Cardiac fibroblast (primary cell): ENCODE measurements at places on chromosomes 3 and 15.

GRCh38 chr3:194351080-194351672, at the start of gene CPN2:
Gene CPN2, minus strand, starts transcription at chr3:194351328. Its CDS starts 8,626 bp downstream, at chr3:194342702.
- no peak for DNase-seq

GRCh38 chr3:29137601-29138000, 143.3 kb upstream of the RBMS3 start:
- DNase-seq: no peak

DNA sequence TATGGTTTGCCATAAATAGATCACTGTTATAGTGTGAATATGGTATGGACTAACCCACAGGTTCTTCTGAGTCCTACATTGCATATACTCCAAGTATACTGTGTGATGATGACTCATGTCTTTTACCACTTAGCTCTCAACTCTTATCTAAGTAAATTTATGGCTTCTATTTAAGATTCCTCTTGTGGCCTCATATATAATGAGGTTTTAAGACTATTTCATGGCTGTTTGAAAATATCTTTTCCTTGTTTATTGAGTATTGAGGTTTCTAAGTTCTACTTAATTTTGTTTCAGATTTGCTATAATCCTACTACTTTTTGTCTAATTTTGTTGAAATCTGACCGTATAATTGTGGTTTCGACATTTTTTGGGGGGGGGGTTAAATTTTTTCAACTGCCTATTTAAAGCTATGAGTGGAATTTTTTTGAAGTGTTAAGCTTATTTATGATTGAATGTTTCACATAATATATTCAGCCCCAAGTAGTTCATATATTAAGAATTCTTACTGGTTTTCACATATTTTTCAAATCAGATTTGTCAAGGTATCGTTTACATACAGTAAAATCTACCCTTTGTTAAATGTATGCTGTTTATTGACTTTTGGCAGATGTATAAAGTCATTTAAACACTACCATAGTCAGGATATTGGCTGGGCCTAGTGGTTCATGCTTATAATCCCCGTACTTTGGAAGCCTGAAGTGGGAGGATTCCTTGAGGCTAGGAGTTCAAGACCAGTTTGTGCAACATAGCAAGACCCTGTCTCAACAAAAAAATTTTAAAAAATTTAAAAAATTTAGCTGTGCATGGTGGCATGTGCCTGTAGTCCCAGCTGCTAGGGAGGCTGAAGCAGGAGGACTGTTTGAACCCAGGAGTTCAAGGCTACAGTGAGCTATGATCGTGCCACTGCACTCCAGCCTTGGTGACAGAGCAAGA, 11.7 kb downstream of the SLC25A36 start:
- DNase-seq: peak; percentile 39

DNA sequence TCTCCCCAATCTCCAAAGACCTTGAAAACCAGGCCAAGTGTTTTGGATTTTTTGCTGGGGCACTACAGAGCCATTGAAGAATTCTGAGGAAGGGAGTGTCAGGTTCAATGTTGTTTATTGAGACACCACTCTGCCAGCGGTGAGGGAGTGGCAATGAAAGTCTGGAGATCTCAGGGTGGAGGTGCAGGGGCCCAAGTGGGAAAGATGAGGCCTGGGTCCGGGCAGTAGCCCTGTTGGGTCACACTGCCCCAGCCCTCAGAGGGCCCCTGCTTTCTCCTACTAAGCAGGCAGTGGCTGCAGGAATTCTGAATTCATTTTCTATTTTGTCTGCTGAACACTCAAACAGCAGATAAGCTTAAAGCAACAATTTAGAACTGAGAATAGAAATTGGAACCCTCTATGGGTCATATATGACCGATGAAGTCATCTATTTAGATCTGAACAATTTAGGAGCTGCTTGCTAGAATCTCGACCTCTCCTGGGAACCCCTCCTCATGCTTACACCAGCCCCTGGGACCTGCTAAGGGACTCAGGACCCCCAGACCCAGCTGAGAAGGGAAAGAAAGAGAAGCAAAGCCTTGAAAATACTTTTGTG, 17.9 kb downstream of the HRH1 start:
- peak; percentile 23 for DNase-seq

GRCh38 chr3:179868715-179869114, 168.0 kb downstream of the PEX5L start:
- DNase-seq: no peak

DNA sequence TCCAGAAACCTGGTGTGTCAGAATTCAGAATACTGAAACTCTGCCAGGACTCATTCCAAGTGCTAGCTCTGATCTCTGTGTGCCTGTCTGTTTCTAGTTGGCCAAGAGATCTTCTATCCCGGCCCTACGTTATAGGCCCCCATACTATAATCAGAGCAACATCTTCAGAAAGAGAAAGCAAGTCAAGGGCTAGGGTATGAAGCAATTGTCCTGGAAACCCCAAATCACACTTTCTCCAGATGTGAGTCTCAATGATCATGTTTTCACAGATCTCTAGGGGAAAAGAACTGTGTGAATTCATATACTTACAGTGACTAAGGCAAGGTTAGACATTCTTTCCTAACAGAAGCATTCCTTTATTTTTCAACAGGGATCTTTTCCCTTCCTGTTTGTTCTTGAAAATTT, 309.7 kb downstream of the SLC9A9 start:
- DNase-seq: peak; percentile 96

DNA sequence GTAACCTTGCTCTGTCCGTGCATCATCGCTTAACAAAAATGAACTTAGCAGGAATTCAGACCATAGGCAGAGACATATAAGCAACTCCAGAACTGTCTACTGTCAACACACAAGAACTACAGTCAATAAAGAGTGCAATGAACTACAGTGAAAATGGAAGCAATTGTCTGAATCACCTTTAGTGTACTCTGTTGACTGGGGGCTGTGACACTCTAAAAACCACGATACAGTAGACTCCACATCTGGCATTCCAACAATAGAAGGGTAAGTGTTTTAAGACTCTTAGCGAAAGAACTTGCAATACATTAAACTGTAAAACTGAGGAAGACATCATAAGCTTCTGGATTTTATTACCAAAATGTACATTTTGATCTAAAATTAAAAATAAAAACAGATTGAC, 347.3 kb downstream of the ZBTB20 start:
- no peak for DNase-seq

- no peak for DNase-seq
These were observed 13.3 kb upstream of the SSUH2 start for GRCh38 chr3:8657804-8658305.

DNA sequence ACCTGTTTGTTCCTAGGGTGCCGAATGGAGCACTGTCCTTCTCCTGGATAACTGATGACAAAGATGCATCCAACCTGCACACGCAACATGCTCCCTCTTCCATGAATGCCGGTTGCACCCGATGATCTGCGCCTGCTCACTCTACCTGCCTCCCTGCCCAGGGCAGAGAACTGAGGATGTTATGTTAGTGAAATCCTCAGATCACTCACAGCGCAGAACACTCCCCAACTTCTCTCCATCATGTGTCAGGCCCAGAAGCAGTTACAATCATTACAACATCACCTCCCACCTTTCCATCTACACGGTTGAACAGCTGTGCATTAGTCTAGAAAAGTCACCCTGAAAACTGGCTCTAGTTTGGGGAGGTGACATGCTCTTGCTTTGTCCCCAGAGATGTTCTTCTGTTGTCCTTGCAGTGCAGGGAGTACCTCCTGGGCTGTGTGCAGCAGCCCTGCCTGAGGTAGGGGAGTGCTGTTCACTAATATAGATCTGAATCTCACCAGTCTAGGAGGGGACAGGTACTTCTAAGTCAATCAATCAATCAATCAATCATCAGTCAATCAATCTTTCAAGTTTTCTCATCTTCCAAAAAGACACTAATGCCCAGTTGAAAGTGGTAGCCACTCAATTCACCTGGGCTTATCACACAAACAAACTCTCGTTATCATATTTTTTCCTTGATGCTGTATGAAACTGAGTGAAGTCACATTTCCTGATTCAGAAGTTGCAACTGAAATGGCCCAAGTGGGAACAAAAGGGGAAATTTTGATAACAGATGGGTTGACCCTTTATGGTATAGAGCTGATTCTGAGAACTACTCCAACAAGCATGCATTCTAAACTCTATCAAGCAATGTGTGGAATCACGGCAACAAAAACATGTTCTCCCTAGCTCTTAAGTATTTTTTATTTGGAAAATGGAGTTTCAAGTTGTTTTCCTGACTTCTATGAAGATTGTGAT, 15.4 kb upstream of the ISLR start:
- no peak for DNase-seq

GRCh38 chr3:121997372-121997771, 24.7 kb downstream of the ILDR1 start:
- no peak for DNase-seq

- DNase-seq: no peak
These were observed 16.6 kb downstream of the KPNA1 start for GRCh38 chr3:122498152-122498551.

DNA sequence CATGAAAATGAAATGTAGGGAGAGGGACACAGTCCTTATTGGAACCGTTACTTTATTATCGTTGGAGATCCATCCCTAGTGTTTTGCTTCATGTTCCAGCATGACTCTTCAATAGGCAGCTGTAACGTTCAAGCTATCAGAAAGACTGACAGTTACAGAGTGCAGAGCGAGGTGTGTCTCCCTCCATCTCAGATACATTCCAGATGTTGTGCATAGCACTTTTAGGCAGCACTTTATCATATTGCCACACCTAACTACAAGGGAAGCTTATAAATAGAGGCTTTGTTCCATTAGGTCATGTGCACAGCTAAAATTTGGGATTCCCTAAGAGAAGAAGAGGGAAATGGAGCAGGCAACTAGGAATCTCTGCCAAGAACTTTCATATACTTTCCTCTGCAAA, 1009.6 kb downstream of the ROBO2 start:
- peak; percentile 7 for DNase-seq

DNA sequence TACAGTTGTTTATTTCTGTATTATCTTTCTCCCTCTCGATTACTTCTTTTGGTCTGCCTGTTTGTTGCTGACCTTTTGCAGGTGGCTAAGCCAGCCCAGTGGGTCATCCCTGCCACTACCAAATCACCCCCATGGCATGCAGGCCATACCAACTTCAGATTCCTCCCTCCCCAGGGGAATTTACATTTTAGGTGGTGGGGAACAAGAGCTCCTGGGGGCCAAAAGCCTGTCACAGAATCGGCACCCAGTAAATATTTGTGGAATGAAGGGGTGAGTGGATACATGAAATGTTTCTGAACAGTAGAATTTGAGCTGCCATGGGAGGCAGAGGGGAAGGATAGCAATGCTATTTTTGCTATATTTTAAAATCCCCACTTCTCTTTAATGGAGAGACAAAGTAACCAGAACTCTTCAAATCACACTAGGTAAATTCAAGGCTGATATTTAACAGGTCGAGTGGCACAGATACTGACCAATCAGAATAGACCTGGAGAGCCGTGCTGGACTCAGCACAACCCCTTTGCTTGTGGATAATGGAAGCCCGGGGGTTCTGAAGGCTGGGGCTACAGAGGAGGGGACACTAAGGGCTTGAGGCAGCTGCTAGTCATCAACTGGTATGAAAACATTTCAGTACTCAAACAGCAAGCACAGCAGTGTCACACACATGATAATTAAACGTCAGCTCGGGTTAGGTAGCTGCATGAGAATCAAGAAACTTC, 54.3 kb upstream of the SMAD3 start:
- DNase-seq: no peak

- DNase-seq: no peak
These were observed 7.2 kb upstream of the SYNM start for GRCh38 chr15:99097441-99098410.

GRCh38 chr3:125003859-125004595, 51.8 kb downstream of the HEG1 start:
- DNase-seq: peak; percentile 20

DNA sequence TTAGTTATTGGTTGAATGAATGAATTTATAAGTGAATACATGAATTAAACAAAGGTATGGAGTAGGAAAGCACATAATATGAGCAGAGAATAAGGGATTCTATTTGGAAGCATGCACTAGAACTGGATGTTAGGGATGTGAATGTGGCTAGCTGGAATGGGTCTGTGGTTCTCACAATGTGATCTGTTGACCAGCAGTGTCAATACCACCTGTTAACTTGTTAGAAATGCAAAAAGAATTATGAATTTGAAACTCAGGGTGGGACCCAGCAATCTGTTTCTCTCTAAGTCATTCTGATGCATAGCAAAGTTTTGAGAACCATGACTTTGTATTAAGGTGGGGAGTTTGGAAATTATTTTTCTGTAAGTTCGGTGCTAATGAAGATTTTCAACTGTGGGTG, 41.0 kb upstream of the SATB1 start:
- DNase-seq: no peak

DNA sequence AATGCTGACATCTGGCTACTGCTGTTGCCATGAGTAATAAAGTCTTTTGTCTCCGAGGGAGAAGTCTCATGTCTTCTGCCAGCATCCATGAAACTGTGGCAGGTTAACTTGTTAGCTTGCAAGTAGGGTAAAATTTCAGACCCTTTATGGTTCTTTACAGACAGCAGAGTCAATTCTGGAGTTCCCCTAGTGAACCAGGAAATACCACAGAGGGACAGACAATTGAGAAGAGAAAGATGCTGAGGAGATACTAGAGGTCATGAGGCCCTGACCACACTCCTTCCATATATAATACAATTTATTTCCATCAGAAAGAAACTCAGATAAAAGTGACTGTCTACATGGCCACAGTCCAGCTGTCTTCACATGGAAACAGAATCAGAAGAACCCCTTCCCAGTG, 38.1 kb downstream of the NMNAT3 start:
- DNase-seq: no peak

DNA sequence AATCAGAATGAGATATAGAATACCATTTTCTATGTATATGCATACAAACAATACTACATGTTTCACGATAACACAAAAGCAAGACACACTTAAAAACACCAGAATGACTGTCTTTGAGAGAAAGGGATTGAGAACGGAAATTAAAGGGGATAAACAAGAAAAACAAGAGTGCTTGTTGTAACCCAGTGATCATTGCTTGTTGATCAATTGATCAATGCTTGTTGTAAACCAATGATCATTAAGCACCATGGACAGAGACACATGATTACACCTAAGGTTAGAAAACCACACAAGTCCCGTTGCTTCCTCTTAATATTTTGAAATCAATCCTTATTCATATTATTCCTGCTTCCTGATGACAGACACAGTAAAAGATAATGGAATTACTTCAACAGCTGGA, 1.1 kb upstream of the OR4F15 start:
- DNase-seq: peak; percentile 8

DNA sequence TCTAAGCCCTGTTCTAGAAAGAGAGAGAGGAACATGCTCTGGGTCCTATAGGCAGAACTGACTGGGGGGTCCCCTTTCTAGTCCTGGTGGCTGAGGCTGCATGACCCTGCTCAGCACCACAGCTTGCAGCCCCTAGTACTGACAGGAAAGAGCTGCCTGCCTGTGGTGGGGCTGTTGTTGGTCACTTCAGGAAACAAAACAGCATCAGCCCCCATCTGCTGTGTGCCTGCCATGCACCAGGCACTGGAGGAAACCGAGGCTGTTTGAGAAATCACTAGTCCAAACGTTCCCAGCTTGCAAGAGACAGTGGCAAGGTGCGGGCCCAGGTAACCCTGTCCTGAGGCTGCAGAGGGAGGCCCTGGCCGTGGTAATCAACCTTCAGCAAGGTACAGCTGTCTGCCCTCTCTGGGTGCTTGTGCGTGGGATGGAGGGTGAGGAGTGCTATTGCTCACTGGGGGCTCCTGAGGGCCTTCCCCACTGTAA, 90.6 kb downstream of the IQSEC1 start:
- DNase-seq: no peak
